NCI-H1092 treated with DMSO at 0.1 percent for 48 hours (cell line): ENCODE measurements at places on chromosomes 16 and 17.

- DNase-seq = no peak
These were observed 630.8 kb downstream of the MAF start for GRCh38 chr16:78969721-78970120.

DNA sequence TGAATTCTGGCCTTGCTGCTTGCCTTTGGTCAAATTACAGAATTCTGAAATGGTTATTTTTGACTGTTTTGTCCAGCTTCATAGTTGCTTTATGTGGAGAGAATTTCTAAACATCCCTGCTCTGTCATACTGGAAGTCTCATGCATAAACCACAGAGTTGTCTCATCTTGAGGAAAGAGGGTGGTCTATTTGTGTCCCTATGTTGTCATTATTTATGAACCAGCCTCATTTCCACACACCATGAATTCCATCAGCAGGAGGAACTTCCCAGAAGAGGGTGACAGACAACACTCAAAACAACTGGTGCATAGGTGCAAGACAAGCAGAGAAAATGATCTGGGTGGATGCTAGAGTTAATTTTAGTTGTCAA lies 525.8 kb upstream of the GOT2 start:
- no peak for DNase-seq

DNA sequence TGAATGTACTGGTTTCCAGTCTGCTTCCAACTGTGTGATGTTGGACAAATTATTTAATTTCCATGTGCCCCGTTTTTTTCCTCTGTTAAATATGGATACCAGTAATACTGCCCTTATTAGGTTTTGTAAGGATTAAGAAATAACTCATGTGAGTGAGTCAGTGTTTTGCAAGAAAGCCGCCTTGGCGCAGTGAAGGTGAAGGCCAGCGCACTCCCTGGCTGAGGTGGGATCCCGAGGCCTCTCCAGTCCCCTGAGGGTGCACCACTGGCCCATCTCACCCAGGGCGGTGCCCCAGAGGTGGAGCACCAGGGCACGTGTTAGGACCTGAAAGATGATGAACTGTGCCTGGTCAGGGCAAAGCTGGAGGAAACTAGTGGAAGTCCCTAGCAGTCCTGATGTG lies 43.5 kb downstream of the PHKB start:
- no peak for DNase-seq

DNA sequence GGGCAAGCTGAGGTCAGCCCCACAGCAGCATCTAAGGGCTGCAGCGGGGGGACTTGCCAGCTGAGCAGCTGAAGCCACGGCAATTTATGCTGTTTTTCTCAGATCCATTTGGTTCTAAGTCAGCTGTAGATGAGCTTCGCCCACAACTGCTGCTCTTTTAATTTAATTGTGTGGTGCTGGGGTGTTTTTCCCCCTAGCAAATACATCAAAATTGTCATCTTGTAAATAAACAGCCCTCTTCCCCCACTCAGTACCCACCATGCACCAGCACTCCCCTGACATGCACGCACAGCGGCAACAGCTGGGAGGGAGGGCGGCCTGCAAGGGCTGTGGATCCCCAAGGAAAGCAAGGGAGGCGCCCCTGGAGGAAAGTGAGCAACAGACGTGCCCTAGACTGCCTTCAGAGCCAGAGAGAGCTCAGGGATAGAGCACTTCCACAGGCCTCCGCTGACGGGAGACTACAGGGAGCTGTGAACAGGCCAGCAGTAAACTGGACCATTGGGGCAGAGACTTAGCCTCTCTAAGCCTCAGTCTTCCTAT lies 149.5 kb downstream of the TMEM132E start:
- DNase-seq = no peak

DNA sequence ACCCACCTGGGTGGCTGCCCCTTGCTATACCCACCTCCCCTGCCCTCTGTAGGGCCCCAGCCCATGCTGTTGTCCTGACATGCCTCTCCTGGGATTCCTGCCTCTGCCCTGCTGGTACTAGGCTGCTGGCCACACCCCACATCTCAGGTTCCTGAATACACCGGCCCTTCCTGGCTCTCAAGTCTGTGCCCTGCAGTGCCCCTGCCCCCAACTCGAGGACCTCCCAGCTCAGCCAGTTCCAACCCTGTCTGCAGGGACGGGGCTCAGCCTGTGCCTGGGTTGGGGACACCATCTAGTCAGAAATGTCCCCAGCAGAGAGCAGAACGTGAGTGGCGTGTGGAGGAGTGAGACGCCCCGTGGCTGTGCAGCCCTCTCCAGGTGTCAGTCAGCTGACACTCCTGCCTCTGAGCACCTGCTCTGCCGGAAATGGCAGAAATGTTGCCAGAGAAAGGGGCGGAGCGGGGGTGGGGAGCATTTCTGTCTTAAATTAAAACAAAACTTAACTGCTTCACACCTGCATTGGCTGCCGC lies 28.7 kb downstream of the ACSF3 start:
- peak; percentile 47 for DNase-seq

DNA sequence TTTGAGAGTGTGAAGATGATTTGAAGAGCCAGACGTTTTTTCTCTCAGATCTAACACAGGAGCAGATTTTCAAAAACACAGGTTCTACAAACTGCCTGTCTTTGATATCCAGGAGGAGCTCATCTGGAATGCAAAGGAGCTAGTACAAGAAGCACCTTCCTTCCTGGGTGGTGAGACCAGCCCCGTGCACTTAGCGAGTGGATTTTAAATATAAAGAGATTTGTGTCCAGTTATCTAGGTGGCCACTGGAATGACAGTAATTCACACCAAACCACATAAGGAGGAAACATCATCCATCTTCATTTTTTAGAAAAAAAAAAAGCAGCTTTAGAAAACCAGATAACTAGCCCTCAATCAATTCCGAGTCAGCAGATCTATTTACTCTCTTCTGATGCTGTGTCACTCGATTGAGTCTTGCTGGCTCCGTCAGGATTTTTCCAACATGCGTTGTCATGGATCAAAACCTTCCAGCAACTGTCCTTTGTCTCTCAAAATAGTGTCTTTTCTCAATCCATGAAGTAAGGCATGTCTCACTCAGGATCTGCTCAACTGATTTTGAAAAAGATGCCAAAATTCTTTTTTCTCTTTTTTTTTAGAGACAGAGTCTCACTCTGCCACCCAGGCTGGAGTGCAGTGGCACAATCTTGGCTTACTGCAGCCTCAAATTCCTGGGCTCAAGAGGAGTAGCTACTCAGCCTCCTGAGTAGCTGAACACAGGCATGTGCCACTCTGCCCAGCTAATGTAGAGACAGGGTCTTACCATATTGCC lies 451.2 kb upstream of the PSMD7 start:
- DNase-seq = no peak

- DNase-seq = no peak
These were observed 96.6 kb downstream of the NXN start for GRCh38 chr17:882827-883585.
